NCI-H1436 treated with DMSO at 0.1 percent for 48 hours (cell line): ENCODE measurements at places on chromosomes 6 and 20.

DNA sequence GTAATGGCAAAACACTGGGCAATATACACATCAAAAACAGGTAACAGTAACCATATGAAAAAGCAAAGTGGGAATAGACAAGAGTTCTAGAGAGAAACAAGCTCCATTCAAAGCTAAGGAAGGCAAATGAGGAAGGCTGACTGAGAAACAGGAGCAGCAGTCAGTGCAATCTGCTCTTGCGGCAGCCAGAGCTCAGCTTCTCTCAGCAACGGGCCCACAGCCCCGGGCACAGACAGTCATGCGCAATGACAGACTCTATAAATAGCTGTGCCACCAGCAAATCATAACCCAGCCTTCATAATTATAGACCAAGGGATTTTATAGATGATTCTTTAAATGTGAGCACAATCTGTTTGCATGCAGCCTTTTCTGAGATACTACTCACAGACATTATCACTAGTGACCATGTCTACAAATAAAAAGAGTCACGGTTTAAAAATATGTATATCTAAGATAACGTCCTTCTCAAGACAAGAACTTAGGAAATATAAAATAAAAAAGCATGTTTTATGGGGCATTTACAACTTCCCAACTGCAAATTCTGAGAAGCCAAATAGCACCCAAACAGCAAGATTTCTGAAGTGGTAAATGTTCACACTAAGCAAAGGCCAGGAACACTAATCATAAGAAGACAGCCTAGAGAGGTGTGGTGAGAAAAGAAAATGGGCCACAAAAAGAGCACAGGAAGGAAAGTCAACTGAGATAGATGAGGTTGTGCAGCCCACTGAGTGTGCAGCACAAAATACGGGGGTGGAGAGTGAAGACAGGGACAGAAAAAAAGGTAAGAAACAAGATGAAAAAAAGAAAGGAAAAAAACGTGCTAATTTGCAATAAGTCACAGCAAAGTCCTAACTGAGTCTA, 39.9 kb upstream of the BEND6 start:
- DNase-seq, result no peak

GRCh38 chr20:9374072-9374471, 140.3 kb upstream of the LAMP5 start:
- DNase-seq, result no peak

- no peak for DNase-seq
These were observed 64.9 kb downstream of the SYCP2L start for GRCh38 chr6:10951675-10952282.

GRCh38 chr6:119742188-119742803, 392.7 kb upstream of the MAN1A1 start:
- no peak for DNase-seq

GRCh38 chr20:55488593-55488992, 516.7 kb downstream of the CBLN4 start:
- no peak for DNase-seq

- DNase-seq, result no peak
These were observed 15.4 kb downstream of the POPDC3 start for GRCh38 chr6:105164418-105164817.
